Naive thymus-derived CD4-positive, alpha-beta T cell (primary cell): ENCODE measurements at places on chromosomes 5 and 9.

GRCh38 chr5:111743512-111743911 lies 13.5 kb downstream of the NREP start:
- no peak for DNase-seq

DNA sequence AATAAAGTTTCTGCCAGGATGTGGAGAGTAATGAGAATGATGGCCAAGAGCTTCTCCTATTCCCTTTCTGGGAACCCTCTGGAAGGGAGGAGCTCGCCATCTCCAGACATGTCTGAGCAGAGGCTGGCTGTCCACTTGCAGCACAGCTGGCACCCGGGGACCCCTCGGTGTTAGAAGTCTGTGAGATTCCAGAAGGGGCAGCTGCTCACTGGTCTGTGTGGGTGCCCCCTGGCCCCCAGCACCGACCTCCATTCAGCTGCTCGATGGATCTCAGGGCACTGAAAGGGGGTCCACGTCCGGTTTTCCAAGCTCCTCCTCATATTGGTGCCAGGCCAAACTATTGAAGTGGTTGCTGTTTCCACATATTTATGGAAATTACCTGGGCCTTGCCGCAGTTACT lies 3.6 kb upstream of the FAM163B start:
- no peak for DNase-seq

- DNase-seq = no peak
These were observed 14.5 kb downstream of the SH3GLB2 start for GRCh38 chr9:129013674-129014073.

GRCh38 chr9:99474186-99474585 lies 252.1 kb downstream of the SEC61B start:
- no peak for DNase-seq

GRCh38 chr9:132849185-132849706 lies 28.8 kb downstream of the AK8 start:
- DNase-seq = no peak

DNA sequence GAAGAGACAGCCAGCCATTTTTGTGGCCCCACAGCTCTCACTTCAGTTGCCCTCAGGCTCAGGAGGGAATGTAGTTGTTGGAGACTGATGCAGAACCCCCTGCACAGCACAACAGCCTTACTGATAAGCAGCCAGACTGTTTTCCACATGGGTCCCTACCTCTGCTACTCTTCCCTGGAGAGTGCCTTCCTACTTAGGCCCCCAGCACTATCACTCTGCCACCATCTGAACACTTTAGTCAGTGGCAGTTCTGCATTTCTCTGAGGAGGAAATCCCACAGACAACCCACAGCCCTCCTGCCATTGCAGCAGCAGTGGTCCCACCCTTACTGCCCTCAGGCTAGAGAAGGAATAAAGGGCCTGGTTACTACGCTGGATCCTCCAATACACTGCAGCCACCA lies 61.8 kb upstream of the PTPRD start:
- no peak for DNase-seq

GRCh38 chr9:105475302-105475701 lies 27.5 kb downstream of the FSD1L start:
- DNase-seq = no peak

DNA sequence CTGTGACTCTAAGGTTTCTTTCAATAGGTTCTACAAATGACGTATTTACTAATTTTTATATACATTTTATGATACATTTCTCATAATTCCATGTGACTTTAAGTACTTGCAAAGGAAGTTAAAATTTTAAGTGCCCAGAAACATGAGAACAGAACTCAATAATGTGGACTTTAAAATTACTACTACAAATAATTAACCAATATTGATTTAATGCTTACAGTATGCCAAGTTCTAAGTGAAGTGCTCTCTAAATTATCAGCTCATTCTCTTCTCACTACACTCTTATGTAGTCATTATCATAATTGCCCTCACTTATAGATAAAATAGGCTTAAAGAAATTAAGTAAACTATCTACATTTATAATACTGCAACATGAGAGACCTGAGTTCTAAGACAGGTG lies 1690.7 kb upstream of the CDH9 start:
- DNase-seq = no peak

- DNase-seq = no peak
These were observed 213.6 kb downstream of the EFNA5 start for GRCh38 chr5:107457138-107457537.

- DNase-seq = no peak
These were observed 19.5 kb downstream of the RALGDS start for GRCh38 chr9:133101356-133102189.

DNA sequence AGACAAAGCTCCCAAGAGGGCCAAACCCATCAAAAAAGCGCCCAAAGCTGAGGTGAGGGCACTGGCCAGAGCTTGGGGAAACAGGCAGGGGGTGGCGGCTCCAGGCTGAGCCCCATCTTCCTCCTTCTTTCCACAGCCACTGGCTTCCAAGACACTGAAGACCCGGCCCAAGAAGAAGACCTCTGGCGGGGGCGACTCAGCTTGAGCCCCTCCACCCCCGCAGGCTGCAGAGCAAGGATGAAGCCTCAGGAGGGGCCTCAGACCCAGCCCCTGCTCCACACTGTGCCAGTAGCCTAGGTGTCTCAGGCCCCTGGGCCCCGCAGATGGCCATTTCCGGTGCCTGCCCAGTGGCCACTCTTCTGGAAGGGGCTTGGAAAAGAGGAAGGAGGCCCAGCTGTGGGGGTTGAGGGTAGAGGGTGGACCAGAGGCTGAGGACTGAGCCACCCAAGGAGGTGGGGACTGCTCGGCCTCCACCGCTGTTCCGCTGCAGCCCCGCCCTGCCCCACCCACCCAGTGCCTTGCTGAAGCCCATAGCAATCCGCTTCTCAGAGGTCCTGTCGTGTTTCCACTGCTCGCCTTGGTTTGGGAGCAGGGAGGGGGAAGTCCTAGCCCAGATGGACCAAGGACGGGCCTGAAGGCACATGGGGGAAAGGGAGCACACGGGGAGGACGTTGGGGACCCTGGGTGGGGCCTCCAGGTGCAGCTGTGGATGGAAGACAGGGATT lies 6.9 kb downstream of the REEP2 start:
- no peak for DNase-seq

DNA sequence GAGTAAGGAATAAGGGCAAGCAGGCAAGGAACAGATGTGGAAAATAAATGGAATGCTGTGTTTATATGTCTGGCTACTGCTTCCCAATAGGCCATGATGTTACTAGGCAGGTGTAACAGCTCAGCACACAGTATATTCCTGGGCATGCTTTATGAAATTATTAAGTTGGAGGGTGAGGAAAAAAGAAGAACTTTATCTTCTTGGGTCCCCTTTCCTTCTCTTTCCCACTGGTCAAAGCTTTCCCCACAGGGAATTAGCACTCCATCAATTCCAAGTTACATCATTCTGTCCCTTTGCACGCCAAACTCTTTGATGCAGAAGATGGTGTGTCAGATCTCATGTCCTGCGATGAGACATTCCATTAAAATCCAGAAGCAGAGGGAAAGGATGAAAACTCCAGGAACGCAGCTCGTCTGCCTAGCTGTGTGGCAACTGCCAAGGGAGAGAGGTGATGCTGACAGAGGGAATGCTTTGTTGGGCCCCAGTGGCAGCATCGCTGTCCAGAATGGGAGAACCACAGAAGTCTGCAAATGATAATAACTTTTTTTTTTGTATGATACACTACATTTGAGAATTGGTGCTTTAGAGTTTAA lies 447.3 kb upstream of the ARRDC3 start:
- no peak for DNase-seq

DNA sequence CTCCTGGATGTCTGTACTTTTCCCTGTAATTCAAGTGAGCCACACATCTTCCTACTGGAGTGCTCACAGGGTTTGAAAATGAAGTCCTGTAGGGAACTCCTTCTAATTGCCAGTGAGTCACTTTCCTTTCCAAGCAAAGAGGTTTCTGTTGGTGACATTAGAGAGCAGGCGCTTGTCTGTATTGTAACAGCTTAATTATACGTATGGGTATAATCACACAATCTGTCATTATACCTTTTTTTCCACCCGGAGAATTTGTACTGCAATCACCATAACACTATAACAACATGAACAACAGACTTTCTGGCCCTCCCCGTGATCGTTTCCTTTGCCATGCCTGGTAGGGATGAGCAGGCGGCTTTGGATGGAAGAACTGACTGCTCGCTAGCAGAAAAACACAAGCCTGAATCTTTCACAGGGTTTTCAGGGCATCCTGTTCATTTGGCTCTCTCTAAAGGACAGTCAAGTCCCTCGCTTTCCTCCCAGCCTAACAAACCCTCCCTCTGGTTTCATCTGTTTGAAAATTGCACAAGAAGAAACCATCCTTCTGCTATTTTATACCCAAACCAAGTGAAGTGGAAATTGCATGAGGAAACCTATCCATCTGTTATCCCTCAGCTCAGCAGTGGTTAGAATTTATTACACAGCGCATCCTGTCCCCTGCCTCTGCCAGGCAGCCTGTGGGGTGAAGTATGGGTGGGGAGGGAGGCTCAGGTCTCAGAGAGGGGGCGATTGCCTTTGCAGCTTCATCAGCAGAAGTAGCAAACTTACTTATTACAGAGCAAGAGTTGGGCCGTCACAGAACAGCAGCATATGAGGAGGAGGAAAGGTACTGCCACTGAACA lies 307.0 kb upstream of the TLE4 start:
- DNase-seq = no peak

DNA sequence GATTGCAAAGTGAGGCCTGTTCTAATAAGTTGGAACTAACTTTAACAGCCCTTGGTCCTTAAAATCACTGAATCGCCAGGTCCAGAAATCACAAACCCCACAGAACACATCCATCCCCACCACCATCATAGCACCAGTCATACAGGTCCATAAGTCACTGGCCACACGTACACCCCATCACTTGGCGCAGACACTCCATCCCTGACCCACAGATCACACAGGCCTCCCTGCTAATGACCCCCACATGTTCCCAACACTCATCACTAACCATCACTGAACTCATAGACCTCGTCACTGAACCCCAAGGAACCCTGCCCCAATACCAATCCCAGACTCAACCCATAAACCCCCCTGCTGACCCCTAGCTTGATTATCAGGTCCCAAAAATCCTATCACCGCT lies 41.2 kb upstream of the ZNF300 start:
- DNase-seq = no peak

GRCh38 chr5:140631831-140632365 lies 1.1 kb downstream of the CD14 start:
- DNase-seq = no peak

DNA sequence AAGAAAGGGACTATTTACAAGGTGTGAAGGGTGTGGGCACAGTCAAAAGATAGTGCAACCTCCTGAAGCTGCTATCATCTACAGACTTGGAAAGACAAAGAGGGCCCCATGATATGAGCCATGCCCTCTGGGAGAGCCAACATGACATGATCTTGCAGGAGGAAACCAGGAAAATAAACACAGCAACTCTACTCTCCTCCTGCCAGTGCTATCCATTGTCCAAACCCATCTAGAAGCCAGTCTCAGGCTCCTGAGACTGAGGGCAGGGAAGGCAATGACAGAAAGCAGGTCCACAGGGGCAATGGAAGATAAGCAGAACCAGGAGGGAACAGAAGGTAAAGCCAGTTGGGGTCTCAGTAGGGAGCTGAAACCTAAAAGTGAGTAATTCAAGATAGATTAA lies 37.1 kb downstream of the PLPP1 start:
- no peak for DNase-seq

DNA sequence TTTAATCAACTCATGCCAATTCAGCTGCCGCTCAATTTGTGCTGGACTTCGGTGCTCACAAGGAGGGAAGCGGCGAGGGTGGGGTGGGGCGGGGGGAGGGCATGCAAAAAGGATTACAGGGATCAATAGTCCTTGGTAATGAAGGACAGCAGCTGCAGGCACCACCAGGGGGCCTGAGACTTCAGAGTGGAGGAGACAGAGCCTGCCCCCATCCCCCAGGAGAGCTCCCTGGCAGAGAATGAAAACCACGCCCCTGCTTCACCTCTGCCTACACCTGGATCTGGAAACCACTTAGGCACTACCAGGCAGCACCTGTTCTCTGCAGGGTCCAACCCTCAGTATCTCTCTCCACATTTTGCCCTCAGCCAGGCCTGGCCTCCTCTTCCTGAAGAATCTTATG lies 155.6 kb downstream of the TRIM32 start:
- no peak for DNase-seq

DNA sequence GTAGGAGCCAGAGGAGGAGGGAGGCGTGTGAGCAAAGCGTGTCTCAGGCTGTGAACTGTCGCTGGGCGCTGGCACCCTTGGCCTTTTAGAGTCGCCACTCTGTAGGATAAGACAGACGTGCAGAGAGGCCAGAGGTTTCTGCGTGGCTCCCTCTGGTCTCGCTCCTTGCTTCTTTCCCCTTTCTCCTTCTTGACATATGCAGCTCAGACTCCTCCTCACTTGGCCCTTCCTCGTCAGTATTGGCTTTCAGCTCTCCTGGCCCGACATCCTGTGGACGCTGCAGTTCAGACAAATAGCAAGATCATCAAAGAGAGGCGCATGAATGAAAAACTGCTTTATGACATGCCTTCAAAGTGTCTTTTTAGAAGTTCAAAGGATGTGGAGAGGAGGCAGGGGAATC lies 116.8 kb upstream of the SPRY4 start:
- DNase-seq = peak; percentile 30

DNA sequence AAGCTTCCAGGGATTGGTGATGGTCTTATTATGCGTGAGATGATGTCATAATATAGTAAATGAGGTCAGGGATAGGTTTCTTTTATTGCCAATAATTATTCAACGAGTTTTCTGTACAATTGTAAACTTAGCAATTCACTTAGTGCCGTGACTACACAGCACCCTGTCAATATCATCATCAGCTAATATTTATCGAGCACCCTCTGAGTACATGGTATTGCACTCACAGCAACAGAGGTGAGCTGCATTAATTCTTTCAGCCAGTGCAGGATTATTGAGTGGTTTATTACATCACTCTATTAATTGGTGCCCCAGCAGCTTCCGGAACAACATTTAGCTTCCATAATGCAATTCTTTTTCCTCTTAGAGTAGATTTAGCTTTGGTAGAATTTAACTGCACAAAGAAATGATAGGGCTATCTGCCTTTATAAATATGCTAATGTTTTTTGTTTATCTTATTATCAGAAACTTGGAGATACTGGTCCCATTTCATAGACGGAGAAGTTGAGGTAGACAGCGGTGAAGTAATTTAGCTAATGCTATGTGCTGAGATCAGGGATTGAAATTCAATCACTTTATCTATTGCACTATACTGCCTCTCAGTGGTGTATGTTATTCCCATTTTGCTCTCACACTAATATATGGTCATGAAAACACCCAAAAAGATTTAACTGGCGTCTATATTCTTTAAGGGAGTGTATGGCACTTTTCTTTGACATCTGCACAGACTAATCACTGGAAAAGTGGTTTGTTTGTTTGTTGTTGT lies 726.1 kb upstream of the WWC1 start:
- no peak for DNase-seq

DNA sequence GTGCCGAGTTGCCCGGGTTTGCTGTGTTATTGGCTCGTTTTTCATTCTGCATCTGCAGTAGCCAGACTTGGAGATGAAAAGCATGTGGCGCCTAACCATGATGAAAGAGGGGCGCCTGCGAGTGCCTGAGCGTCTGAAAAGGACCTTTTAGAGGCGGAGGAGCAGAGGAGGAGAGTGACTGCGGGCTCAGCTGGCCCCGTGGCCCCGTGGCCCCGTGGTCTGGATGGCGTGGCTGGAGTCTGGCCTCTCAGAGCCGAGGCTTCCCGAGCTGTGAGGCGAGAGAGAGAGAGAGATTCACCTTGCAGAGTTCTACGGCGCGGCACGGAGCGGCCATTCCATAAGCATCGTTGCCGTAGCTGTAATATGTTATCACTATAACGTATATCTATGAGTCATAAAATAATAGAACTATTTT lies 55.3 kb upstream of the RNU6ATAC start:
- DNase-seq = no peak

- no peak for DNase-seq
These were observed 86.8 kb upstream of the MEGF10 start for GRCh38 chr5:127203818-127204217.

- DNase-seq = no peak
These were observed 58.6 kb upstream of the LMNB1 start for GRCh38 chr5:126718236-126718868.
